ENCODE measurements at places on chromosomes 13 and 19.

DNA sequence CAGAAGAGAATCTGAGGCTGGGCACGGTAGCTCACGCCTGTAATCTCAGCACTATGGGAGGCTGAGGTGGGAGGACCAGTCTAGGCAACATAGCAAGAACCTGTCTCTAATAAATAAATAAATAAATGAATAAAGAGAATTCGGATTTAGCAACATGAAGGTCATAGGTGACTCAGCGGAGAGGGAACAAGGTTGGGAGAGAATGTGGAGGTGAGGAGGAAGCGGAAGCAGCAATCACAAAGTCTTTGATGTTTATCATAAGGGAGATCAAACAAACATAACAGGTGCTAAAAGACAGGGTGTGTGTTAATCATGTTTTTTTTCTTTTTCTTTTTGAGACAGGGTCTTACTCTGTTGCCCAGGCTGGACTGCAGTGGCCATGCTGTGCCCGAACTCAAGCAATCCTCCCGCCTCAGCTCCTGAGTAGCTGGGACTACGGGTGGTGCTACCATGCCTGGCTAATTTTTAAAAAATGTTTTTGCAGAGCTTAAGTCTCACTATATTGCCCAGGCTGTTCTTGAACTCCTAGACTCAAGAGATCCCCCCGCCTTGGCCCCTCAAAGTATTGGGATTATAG, 16.3 kb downstream of the PBX4 start:
- DNase-seq, result no peak

GRCh38 chr19:20444202-20444885, 121.2 kb downstream of the ZNF737 start:
- DNase-seq, result no peak

- no peak for DNase-seq
These were observed 217.8 kb downstream of the LHFPL6 start for GRCh38 chr13:39385154-39385553.

GRCh38 chr13:86446311-86446710, 647.1 kb upstream of the SLITRK6 start:
- DNase-seq, result peak; percentile 80

DNA sequence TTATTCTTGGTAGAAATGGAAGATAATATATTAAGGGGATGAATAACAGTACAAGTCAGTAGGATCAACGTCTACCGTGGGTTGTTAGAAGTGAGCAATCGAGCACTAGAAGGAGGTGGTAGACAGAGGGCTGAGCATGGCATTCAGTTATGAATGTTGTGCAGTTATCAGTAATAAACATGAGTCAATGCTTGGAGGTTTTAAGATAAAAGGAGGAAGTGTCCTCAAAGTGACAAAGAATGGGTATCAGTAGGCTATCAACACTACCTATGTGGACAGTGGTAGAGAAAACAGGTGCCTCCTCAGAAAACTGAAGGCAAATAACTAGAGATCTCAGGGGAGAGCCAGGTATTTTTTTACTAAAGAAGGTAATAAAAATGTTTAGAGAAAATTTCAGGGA, 1607.0 kb downstream of the PCDH9 start:
- DNase-seq, result no peak

GRCh38 chr19:51448411-51449016, 9.7 kb downstream of the SIGLEC8 start:
- DNase-seq, result no peak

DNA sequence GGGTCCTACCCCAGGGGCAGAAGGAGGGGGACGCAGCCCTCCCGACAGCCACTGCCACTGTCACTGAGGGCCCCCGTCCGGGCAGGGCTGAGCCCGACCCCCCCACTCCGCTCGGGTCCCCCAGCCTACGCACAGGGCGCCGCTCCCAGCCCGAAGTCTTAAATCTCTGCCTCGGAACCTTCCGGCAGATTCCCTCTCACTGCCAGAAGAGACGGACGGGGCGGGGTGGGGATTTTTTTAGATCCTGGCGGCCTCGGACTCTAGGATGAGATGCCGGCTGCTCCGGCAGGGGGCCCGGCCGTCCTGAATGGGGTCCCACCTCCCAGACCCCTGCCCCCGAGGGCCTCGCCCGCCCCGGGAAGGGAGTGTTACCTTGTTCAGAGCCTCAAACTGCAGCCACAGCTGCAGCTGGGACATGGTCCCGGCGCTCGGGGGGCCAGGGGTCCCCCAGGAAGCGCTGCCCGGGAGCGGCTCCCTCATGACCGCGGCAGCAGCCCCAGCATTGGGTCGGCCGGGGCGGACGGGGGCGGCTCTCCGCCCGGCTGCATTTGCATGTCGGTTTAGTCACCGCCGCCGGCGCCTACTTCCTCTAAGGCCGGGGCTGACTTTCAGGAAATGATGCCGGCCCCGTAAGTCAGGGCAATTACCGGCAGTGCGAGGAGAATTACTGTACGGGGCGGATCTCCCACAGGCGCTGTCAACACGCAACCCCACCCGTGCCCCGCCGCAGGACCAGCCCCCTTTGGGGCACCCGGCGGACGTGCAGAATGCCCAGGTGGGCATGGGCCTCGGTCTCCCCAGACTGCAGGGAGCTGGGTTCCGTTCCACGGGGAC, 28.1 kb downstream of the GPX4 start:
- peak; percentile 58 for DNase-seq
